Stomach (tissue), 19 donors: ENCODE measurements at places on chromosomes 1 and 21. TPM values are rescaled to one million over a fixed set of nuclear protein-coding genes. Genes with fewer than 3 reads are reported as not detected.

RBM15 gene
- total RNA-seq, result 40.3 TPM

SPRR4 gene
- not detected for total RNA-seq

VANGL2 gene
- 4.4 TPM for total RNA-seq

SYNC gene
- total RNA-seq, result 28.6 TPM

FCRLA gene
- total RNA-seq, result not detected

DNA sequence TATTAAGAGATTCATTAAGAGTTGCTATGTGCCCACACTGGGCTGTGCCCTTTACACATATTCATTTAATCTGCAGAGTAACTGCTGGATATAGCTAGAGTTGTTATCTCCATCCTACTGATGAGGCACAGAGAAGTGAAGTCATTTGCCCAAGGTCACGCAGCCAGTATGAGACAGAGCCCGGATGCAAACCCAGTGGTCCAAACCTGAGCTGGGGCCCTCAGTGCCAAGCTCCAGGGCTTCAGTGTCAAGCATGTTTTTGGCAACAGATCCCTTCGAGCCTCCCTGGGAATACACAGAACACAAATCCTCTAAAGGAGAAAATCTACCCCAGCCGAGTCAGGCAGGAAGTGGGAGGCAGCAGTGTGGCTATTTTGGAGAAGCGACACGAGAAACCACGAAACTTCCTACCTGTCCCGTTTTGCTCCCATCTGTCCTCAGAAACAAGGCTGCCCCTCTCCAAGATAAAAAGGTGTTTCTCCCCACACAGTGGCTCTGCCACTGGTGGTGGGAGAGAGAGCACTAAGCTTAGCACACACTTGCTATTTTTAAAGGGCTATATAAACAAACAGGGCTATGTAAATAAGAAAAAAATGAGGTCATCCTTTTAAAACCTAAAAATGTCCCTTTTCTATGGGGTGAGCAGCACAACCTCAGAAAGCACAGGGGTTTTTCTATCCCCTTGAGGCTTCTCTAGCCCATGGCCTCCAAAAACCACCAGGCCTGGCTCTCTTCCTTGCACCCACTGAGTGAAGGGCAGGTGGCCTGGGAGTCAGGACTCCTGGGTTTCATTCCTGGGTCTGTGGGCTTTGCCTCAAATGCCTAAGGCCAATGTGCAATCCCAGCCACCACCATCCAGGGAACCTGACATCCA, 138.6 kb upstream of the EDN2 start:
- no peak for DNase-seq

DNA sequence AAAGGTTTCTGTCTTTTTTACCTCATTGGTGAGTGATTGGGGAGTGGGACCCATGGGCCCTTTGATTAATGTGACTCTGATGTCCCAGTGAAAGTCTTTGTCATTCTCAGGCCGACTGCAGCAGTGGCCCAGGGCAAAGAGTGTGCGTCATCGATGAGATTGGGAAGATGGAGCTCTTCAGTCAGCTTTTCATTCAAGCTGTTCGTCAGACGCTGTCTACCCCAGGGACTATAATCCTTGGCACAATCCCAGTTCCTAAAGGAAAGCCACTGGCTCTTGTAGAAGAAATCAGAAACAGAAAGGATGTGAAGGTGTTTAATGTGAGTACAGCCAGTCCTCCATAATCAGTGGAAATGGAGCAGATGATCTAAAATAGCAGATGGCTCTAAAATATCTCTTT, 19.4 kb downstream of the NTPCR start:
- DNase-seq, result no peak

DNA sequence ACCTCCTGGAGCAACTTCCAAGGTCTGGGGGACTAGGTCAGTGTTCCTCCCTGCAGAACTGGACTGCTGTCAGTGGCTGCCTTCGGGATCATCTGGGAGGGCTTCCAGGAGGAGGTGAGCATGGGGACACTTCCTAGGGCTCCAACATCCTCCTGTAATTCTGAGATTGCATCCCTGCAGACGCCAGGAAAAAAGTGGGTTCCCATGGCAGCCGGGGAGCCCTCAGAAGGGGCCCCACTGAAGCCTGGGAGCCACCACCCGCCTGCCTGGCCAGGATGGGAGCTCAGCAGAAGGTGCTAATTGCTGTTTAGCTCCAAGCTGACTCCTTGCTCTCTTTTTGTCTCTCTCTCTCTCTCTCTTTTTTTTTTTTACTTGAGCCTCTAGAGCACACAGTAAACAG, 16.1 kb upstream of the ARF1 start:
- peak; percentile 21 for DNase-seq

- no peak for DNase-seq
Observed at GRCh38 chr1:111236379-111236778, 8.9 kb downstream of the CHI3L2 start.

DNA sequence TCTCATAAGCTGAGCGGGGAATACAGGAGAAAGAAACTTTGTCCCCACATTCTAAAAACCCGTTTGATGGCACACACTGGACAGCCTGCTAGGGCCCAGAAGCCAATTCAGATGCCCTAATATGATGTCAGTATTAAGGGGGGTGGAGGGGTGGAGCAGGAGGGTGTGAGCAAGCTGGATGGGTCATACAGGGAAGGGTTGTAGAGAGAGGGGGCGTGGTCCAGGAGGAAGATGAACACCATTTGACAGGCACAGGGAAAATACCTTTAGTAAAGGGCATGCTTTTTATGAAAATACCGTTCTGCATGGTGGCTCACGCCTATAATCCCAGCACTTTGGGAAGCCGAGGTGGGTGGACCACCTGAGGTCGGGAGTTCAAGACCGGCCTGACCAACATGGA, 6.0 kb downstream of the TARS2 start:
- no peak for DNase-seq

GRCh38 chr1:8025061-8025670, 943 bp downstream of the ERRFI1 start:
- peak; percentile 69 for DNase-seq

GRCh38 chr1:235366286-235366685, 941 bp upstream of the TBCE start:
- DNase-seq, result no peak

DNA sequence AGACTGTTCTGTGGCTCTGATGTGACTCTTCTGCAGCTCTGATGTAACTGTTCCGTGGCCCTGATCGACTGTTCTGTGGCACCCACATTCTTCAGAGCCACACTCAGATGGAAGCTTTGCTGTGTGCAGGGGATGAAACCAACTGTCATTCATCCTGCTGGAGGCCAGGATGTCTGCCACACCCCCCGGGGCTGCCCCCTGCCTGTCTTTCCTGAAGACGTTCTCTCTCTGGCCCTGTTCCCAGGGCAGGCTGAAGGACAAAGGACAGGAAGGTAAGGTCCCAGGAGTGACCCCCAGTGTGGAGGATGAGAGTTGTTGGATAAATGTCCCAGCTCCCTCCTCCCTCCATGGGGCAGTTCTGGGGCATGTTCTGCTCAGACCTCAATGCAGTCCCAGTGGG, 29.4 kb upstream of the UMODL1 start:
- no peak for DNase-seq

DNA sequence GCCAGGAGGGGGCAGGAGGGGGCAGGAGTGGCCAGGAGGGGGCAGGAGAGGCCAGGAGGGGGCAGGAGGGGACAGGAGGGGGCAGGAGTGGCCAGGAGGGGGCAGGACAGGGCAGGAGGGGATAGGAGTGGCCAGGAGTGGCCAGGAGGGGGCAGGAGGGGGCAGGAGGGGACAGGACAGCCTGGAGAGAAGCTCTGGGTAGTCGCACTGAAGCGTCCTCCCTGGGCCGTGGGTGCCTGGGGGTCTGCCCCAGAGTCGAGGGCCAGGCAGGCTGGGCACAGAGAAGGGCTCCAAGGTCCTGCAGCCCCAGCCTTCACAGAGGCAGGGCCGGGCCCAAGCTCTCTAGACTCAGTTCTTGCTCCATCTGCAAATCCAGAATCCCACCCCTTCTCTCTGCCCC, 22.9 kb downstream of the MEGF6 start:
- DNase-seq, result no peak

DNA sequence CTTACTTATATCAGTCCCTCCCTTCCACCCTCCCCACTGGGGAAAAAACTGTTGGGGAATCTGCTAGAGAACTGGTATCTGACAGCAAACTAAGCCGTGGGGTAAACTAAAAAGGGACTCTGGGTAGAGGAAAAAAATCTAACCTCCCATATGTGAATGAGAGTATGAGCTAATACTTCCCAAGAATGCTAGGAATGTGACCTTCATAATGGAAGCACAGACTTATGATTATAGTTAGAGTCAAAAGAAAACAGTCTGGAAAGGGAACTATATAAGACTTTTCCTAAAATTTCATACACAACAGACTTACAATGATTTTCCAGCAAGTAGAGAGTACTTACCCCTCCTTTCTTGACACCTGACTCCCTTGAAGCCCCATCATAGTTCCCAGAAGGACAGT, 23.0 kb upstream of the RBBP5 start:
- peak; percentile 35 for DNase-seq

DNA sequence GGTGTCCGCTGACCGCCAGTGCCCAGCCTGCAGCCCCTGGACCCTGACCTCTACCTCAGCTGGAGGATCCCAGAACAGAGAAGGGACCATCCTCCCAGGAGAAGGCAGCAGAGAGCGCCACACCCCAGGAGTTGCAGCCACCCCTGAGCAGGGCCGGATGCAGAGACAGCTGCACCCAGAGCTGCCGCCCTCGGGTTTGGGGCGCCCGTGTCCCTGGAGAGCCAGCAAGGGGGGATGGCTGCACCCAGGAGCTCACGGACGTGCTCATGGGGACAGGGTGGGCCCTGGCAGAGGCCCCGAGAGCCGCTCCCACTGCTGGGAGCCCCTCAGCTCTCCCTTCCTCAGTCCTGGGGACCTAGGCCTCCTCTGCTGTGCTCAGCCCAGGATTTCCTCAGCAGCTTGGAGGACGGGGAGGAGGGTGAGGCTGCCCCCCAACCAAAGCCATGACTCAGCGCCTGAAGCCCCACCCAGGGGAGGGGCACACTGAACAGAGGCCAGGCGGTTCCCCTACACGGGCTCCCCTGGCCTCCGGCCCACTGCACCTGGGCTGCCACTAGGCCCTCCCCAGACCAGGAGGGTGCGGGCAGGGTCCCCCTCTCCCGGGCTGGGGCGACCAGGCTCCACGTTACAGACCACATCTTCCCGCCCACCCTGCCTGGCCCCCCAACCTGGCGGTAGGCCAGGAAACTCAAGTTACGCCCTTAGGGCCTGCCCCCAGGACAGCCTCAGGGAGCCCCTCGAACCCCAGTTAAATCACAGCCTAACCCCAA, 2.2 kb downstream of the ACAP3 start:
- peak; percentile 94 for DNase-seq

DNA sequence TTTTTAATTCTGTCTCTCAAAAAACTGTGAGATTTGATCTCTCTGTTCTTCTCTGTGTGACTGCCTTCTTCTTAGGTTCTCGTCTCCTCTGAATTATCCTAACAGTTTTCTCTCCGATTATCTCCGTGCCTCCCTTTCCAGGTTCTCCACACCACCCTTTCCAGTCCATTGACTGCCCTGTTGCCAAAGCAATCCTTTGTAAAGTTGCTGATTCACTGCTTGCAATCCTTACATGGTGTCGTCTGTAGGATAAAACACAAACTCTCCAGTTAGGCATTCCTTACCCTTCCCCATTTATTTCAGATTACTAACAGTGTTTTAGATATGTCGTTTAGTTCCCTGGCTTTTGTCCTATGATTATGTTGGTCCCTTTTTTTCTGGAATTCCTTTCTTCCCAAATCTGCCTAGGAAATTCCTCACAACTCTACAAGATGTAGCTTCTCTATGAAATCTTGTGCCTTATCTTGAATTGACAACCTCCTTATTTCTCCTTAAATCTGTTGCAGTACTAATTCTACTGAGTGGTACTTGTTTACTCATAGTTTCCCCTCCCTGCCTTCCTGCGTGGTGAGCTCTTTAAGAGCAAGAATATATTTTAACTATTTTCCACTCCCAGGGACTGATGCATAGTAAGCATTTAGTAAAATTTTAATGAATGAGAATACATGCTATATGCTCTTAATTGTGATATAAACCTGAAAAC, 22.3 kb downstream of the RCOR3 start:
- no peak for DNase-seq

GRCh38 chr1:26560403-26560780, 30.8 kb downstream of the RPS6KA1 start:
- DNase-seq, result no peak
